ENCODE measurements at places on chromosomes 4 and X.
A peak's percentile ranks its signal among the peaks of the same experiment; 100 is the strongest.

DNA sequence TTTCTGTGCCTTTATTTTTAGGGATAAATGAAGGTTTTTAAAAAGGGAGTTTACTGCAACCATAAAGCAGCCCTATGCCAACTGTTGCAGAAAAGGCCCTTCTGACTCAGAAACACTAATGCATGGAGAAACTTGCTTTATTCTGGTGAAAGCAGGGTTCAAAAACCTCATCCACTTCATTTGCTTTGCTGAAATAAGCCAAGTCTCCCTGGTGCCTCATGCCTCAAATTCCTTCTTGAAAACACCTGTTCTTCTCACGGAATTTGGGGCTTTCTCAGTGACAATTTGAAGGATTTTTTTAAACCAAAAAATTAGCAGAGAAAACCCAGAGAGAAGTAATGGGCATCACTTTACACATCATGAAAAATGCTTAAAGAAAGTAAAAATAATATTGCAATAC lies 349.0 kb downstream of the PCDH7 start:
- DNase-seq = no peak

DNA sequence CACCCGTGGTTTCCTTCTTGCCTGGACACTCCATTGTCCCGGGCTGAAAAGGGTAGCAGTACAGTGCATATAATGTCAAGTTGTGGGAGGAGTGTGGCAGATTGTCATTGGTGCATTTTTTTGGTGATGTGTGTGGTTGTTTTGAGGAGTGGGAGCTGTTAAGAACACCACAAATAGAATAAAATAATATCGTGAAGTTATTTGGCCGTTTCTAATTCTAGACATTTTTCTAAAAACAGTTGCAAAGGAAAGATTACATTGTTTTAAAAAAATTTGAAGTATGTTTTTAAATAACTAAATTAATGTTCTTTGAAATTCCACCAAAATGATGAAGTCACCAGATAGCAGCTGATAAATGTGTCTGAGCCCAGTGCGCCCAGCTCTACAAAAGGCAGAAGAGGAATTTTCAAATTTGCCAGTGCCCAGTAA lies 1.3 kb downstream of the PKD2 start:
- peak; percentile 28 for DNase-seq

DNA sequence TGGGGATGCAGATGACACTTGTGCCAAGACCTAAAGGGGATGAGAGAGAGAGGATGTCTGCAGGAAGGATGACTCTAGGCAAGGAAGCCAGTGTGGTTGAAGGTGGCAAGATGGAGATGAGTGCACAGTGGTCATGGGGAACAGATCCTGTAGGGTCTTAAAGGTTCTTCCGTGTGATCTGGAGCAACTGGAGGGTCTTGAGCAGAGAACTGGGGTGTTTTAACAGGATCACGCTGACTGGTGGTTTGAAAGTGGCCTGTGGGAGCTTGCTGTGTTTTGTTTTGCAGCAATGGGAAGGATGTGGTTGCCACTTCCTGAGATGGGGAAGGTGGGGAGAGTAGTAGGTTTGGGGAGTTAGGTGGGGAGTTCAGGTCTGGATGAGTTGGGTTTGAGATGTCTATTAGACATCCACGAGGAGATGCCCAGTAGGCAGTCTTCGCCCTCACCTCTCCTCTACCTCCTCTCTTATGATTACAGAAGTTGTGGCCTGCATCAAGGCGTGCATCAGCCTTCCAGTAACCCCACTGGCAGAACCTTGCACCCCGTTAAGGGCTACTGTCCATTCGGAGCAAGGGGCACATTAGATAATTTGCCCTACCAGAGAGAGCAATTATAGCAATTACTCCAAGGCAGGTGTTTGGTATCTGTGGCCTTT lies 1.4 kb upstream of the STBD1 start:
- no peak for DNase-seq

GRCh38 chrX:63658920-63659319 lies 126.1 kb downstream of the ARHGEF9 start:
- peak; percentile 35 for DNase-seq

Data from fibroblast of skin of right quadriceps (primary cell).